ENCODE measurements at places on chromosomes 11 and 22. TPM values are rescaled to one million over a fixed set of nuclear protein-coding genes. Genes with fewer than 3 reads are reported as not detected.

GRCh38 chr11:87144252-87144651, 106.5 kb downstream of the TMEM135 start:
- DNase-seq = no peak
- no peaks in the 10 kb centered on the region for H3K36me3 ChIP-seq
- no peak overlapping the region for H3K27ac ChIP-seq
- no peaks in the 10 kb centered on the region for H3K27me3 ChIP-seq
- H3K4me3 ChIP-seq = no peak overlapping the region
- no peaks in the 10 kb centered on the region for H3K4me1 ChIP-seq

DNA sequence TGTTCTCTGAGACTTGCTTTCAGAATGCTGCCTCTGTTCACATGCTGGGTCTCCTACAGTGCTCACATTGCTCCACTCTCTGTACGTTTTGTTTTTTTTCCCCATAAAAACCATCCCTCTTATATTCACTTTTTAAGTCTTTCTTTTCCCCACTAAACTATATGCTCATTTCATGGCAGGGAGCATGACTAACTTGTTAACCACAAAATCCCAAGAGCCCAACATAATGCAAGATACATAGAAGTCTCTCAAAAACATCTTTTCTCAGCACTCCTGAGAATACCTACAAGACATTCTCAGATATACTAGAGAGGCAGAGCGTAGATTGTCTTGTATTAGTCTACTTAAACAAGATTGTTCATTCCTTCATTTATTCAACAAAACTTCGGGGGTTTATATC, 73.3 kb downstream of the FAM76B start:
- H3K27me3 ChIP-seq = no peaks in the 10 kb centered on the region
- H3K4me3 ChIP-seq = no peak overlapping the region
- DNase-seq = no peak
- H3K4me1 ChIP-seq = peaks cover 4% of the 10 kb centered on the region
- H3K27ac ChIP-seq = no peak overlapping the region

DNA sequence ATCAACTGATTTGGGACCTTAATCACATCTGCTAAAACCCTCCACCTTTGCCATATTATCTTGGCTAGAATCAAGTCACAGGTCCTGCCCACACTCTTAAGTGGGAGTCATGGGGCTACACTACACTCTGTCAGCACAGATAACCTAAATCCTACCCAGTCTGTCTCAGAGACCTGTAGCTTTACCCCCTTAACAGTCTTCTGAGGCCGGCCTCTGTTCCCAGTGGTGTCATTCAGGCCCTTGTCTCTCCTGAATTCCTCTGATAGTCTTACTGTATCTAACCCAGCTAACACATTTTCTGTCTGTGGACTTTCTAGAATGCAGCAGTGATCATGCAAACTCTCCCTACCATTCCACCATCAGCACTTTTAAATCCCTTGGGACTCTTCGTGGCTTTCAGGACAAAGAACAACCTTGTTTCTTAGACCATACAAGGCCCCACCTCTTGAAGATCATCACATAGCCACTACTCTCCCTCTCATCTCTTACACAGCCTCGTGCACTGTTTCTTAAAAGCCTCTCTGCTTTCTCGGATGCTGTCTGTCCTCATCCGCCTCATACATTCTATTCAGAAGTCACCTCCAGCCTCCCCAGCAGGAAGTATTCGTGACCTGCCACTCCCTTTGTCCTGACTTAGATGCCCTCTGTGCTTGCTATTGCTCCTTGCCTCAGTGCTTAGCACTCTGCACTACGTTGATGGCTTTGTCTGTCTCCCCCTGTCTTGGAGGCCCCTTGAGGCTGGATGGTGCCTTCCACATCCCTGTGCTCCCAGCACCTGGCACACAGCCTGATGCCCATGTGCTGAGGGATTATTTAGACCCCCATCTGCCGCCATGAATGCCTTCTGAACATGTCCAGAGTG, 57.9 kb downstream of the PANX1 start:
- no peak overlapping the region for H3K27ac ChIP-seq
- no peak overlapping the region for H3K4me3 ChIP-seq
- H3K36me3 ChIP-seq = no peaks in the 10 kb centered on the region

DNA sequence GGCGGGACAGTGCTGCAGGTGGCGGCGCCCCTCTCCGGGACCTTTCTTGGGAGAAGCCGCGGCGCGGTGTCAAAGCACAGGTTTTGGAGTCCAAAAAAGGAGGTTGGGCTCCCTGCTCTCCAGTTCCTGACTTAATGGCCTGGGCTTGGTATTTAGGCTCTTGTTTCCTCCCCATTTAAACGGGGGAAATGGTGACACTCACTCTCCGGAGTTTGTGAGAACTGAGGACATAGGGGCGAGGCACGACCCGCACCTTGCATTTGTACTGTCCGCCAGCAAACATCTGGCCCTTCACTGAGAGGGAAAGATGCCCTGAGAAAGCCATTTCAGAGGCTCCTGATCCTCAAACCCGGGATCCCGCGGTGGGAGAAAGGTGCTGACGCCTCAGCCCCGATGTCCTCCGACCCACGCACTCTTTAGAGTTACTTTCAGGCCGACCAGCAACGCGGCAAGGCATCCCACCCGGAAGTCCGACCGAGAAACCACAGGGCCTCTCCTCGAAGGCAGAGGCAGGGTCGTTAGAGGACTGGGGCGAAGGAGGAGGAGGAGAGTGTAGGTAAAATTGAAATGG, 2.9 kb upstream of the WDR74 start:
- no peaks in the 10 kb centered on the region for H3K27me3 ChIP-seq
- no peaks in the 10 kb centered on the region for H3K4me1 ChIP-seq
- no peaks in the 10 kb centered on the region for H3K36me3 ChIP-seq

GRCh38 chr11:57646194-57646798, 3.4 kb downstream of the YPEL4 start:
- H3K4me3 ChIP-seq = no peak overlapping the region
- DNase-seq = peak; percentile 37
- H3K36me3 ChIP-seq = no peaks in the 10 kb centered on the region

DNA sequence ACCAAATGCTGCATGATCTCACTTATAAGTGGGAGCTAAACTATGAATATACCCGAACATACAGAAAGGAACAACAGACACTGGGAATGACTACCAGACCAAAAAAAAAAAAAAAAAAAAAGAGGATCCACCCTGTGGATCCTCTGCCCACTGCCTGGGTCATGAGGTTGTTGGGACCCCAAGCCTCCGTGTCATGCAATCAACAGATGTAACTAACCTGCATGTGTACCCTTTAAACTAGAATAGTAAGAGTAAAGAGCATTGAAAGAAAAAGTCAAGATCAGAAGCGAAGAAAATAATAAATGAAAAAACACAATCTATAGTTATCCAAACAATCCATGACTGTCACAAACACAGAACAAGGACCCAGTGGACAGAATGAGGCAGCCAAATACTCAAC, 109.5 kb upstream of the TOP3B start:
- no peak overlapping the region for H3K27ac ChIP-seq
- no peaks in the 10 kb centered on the region for H3K4me1 ChIP-seq
- H3K27me3 ChIP-seq = no peaks in the 10 kb centered on the region
- H3K36me3 ChIP-seq = no peaks in the 10 kb centered on the region
- DNase-seq = no peak

DNA sequence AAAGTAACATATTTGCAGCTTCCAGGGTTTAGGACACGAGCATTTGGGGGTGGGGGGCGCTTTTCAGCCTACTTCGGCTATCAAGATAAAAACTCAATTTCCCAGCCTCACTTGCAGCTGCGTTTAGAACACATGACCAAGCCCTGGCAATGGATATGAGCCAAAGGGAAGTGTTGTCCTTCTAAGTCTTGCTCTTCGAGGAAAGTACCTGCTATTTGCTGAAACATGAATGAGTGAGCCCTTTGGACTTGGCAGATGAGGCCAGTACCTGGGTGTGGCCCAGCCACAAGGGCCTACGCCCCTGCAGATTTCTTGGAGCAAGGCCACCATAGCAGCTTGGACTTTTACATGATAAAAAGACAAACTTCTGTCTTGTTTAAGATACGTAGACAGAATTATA, 60.2 kb upstream of the SORL1 start:
- no peaks in the 10 kb centered on the region for H3K27me3 ChIP-seq
- H3K4me3 ChIP-seq = no peak overlapping the region
- no peaks in the 10 kb centered on the region for H3K4me1 ChIP-seq
- no peak for DNase-seq
- H3K27ac ChIP-seq = no peak overlapping the region

- DNase-seq = no peak
- no peak overlapping the region for H3K4me3 ChIP-seq
- no peaks in the 10 kb centered on the region for H3K4me1 ChIP-seq
These were observed 92.3 kb downstream of the CD44 start for GRCh38 chr11:35231076-35231860.

GRCh38 chr11:65448418-65449105, 26.0 kb downstream of the NEAT1 start:
- DNase-seq = peak; percentile 44
- H3K4me1 ChIP-seq = no peaks in the 10 kb centered on the region
- no peaks in the 10 kb centered on the region for H3K27me3 ChIP-seq
- no peaks in the 10 kb centered on the region for H3K36me3 ChIP-seq

DNA sequence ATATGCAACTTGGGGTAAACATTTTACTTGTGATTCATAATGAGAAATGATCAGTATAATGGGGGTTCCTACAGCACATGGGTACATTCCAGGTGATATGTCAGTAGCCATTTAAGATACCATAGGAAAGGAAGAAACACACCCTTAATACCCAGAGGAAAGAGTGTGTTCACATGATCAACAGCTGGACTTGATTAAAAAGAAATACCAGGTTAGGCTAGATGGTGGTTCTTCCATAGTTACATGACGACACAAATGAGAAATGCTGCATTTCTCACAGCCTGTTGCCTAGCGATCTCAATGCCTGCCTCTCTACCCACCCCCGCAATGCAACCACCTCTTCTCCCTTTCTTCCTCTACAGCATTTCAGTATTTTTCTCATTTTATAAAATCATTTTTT, 96.8 kb downstream of the TTC28 start:
- H3K4me1 ChIP-seq = no peaks in the 10 kb centered on the region
- DNase-seq = no peak
- H3K36me3 ChIP-seq = no peaks in the 10 kb centered on the region
- H3K27ac ChIP-seq = no peak overlapping the region

- no peaks in the 10 kb centered on the region for H3K36me3 ChIP-seq
- no peak for DNase-seq
- H3K4me3 ChIP-seq = no peak overlapping the region
- H3K27me3 ChIP-seq = no peaks in the 10 kb centered on the region
- H3K4me1 ChIP-seq = no peaks in the 10 kb centered on the region
These were observed 27.5 kb downstream of the DHCR7 start for GRCh38 chr11:71420455-71421241.

- H3K27me3 ChIP-seq = no peaks in the 10 kb centered on the region
- no peak overlapping the region for H3K27ac ChIP-seq
- no peaks in the 10 kb centered on the region for H3K36me3 ChIP-seq
These were observed 28.4 kb downstream of the TRIM29 start for GRCh38 chr11:120109531-120109930.

DNA sequence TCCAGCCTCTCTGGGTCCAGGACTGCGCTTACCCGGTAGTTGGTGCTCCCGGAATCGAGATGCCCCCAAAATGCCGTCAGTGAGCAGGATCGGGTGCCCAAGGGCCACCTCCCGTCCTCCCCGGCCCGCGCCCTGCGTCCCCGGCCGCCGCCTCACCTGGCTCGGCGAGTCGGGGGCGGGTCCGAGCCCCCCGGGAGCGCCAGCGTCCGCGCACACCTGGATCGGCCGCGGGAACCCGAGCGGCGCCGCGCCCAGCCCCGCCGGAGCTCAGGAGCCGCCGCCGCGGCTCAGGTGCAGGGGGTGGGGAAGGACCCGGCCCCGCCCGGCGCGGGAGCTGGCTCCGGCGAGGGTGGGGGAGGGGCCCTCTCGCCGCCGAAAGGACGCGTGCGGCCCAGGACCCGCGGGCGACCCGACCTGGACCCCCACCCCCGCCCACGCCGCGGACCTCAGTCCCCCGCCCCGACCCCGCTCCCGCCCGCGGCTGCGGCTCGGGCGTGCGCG, at the start of gene SHANK2:
SHANK2 (minus strand) TSS at position 309 of the 501 bp plus-strand sequence. CDS start 105,251 bp downstream, outside the sequence.
- no peaks in the 10 kb centered on the region for H3K4me1 ChIP-seq
- H3K27me3 ChIP-seq = no peaks in the 10 kb centered on the region
- no peaks in the 10 kb centered on the region for H3K36me3 ChIP-seq
- H3K4me3 ChIP-seq = peak within 1 kb of the TSS; percentile 12
- no peak for DNase-seq

GRCh38 chr11:131868629-131869507, 498.5 kb downstream of the NTM start:
- no peaks in the 10 kb centered on the region for H3K27me3 ChIP-seq
- H3K4me3 ChIP-seq = no peak overlapping the region
- H3K27ac ChIP-seq = no peak overlapping the region
- no peaks in the 10 kb centered on the region for H3K36me3 ChIP-seq

GRCh38 chr11:35943713-35944502, at the start of gene LDLRAD3:
Gene LDLRAD3 (plus strand): TSS chr11:35944062. CDS start chr11:35944099, 37 bp downstream.
- H3K27me3 ChIP-seq = no peaks in the 10 kb centered on the region
- peak within 1 kb of the TSS; percentile 75 for H3K4me3 ChIP-seq
- peak; percentile 86 for DNase-seq
- H3K27ac ChIP-seq = peak within 1 kb of the TSS; percentile 47
- no peaks in the 10 kb centered on the region for H3K36me3 ChIP-seq
- H3K4me1 ChIP-seq = peaks cover 19% of the 10 kb centered on the region

GRCh38 chr11:44600839-44601383, 35.4 kb downstream of the CD82 start:
- H3K4me1 ChIP-seq = peaks cover 43% of the 10 kb centered on the region
- H3K27me3 ChIP-seq = no peaks in the 10 kb centered on the region
- H3K4me3 ChIP-seq = no peak overlapping the region
- DNase-seq = no peak
- H3K36me3 ChIP-seq = no peaks in the 10 kb centered on the region

DNA sequence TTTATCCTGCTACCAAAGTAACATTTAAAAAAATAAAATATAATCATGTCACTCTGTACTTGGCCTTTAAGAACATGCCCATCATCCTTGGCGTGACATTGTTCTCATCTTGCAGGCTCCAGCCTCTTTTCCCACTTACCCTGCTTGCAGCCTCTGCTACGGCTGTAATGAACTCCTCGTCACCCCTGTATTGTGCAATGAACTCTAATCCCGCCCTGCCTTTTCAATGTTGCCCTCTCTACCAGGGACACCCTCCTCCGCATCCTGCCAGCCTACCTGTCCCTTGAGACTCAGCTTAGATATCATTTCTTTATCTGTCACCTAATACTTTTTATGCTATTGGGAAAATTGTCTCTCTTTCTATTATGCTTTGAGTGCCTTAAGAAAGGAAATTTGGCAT, 12.6 kb upstream of the MMP20 start:
- H3K4me1 ChIP-seq = no peaks in the 10 kb centered on the region
- no peak overlapping the region for H3K4me3 ChIP-seq
- no peak overlapping the region for H3K27ac ChIP-seq

- DNase-seq = no peak
- H3K4me3 ChIP-seq = no peak overlapping the region
- no peaks in the 10 kb centered on the region for H3K27me3 ChIP-seq
- no peak overlapping the region for H3K27ac ChIP-seq
- no peaks in the 10 kb centered on the region for H3K36me3 ChIP-seq
These were observed 105.6 kb downstream of the RRAS2 start for GRCh38 chr11:14253421-14253820.

The OR51A7 gene
- total RNA-seq = not detected

The NAP1L4 gene
- total RNA-seq = 118 TPM

The LRRN4CL gene
- 25.5 TPM for total RNA-seq

The FXYD2 gene
- total RNA-seq = 14.7 TPM

The MRPL48 gene
- total RNA-seq = 32.6 TPM

The TPBGL gene
- total RNA-seq = 0.36 TPM

The GGTLC3 gene
- total RNA-seq = not detected

The B4GALNT4 gene
- total RNA-seq = 25.8 TPM

All from ovary (tissue), 10 donors.